ENCODE measurements at places on chromosomes 12 and 14.

DNA sequence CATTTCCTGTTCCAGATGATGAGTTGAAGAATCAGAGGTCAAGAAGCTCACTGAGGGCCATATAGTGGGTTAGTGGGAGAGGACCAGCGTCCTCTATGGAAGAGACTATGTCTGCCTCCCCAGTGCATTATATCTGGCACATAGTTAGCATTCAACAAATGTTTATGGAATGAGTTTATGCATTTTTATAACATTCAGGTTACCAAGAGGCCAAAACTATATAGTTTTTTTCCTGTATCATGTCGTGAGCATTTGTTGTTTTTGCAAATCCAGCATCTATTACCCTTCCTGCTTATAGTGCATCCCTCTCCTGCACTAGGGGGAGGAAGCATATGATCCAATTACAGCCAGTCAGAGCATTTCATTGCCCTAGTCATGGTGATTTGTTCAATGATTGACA, 60.6 kb downstream of the SUDS3 start:
- no peak for DNase-seq

GRCh38 chr14:105061428-105062047, 3.7 kb downstream of the GPR132 start:
- DNase-seq: no peak

GRCh38 chr14:96297000-96297399, 41.0 kb downstream of the BDKRB1 start:
- DNase-seq: peak; percentile 39

- peak; percentile 77 for DNase-seq
Observed at GRCh38 chr14:44316647-44317440, 190.2 kb downstream of the FSCB start.

- no peak for DNase-seq
Observed at GRCh38 chr14:65080960-65081747, 21.2 kb downstream of the MAX start.

DNA sequence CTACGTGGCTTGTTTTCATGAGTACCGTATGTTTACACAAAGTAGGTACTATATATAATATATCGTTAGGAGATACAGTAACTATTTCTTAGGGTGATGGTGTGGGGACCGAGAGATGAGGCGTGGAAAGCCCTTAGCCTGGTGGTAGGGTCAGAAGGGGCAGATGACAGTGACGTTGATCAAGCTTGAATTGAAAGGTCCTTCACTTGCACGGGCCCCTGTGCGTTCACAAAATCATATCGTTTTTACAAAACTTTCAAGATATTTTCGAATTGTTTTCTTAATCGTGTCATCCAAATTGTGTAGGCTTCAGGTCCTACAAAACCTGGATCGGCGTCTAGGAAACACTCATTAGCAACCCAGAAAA, 881 bp upstream of the SOS2 start:
- no peak for DNase-seq

GRCh38 chr12:103854372-103854973, 13.4 kb upstream of the NT5DC3 start:
- no peak for DNase-seq

DNA sequence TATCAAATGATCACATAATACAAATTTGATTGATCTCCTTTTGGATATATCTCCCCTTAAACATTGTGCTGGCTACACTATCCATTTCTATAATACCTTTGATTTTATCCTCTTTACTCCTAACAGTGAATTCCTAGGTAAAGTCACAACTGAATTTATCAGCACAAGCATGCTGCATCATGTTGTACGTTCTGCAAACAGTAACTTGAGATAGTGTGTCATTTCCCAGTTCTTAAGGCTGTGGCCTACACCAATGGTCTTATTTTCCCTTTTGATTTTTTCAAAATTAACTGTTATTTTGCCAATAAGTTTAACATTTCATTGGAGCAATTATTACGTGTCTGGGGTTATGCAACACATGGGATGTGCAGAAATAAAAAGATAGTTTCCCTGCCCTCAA, 24.8 kb downstream of the PRKCH start:
- DNase-seq: no peak

GRCh38 chr12:71854594-71854993, 15.0 kb downstream of the TBC1D15 start:
- no peak for DNase-seq

- DNase-seq: no peak
Observed at GRCh38 chr12:67916266-67916970, 72.8 kb upstream of the IFNG-AS1 start.

DNA sequence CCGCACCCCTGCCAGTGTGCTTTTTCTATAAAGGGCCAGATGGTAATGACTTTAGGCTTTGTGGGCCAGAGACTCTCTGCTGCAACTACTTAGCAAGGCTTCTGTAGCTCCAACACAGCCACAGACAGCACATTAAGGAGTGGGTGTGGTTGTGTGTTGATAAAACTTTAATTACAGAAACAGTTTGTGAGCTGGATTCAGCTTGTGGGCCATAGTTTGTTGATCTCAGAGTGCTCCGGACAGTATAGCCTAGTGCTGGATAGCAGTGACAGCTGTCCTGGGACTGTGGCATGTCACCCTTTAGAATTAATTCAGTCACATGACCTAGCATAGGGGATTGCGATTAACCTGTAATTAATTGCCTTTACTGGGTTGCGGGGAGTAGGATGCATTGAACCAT, 109.7 kb downstream of the ZNF664 start:
- DNase-seq: no peak

DNA sequence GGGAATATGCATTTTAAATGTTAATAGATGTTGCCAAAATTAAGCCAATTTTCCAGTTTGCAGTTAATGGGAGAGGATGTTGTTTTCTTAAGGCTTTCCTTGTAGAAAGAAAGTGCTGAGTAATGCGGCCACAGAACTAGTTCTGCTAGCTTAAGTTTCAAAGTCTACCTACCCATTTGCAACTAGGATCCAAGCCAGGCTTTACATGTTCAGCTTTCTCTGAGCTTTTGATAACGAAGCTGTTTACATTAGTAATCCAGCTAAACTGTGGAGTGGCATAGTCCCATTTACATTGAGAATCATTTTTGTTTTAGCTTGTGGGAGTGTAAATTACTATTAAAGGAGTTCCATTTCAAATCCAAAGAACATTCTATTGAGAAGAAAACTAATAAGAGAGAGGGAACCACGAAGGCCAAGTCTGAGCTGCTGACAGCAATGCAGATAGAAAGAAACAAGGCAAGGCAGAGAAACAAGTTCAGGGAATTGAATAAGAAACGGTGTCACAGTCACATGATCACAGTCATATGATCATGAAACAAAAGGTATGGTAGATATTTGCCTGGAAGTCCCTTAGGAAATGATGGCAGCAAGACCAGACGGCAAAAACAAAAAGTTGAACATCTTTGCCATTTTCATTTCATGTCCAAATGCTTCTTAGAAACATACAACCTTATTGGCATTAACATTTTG, 274.9 kb downstream of the PAWR start:
- DNase-seq: peak; percentile 77

DNA sequence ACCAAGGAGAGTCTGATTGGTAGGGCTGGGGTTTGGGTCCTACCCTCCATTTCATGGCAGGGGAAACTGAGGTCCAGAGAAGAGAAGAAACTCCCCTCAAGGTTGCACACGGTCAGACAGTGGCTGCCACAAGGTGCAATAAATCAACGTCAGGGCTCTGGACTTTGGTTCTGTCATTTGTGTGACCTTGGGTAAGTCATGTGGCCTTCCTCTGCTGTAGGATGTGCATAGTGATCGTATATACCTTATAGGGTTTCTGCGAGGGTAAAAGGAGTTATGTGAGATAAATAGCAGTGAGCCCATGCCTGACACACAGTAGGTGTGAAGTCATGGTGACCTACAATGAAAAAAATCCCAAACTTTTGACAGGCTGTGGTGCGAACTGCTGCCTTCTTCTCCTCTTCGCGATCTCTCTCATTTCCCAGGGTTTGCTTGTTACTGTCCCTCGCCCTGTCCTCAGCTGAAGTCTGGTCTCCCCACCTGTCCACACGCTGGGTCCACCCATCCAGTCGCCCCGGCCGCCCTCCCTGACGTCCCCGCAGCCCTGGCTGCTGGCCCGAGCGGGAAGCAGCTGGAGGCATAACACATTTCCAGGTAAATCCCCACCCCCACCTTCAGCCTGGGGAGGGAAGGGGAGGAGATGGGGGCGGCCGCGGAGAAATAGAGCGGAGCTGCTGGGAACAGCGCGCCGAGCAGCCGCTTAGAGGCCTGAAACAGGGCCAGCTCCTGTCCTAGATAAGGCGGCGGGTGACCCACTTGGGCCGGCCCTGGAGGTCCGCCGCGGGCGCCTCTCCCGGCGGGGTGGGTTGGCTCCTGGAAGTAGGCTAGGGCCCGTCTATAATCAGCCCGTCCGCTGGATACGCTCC, 1.8 kb upstream of the FAM222A start:
- DNase-seq: no peak

DNA sequence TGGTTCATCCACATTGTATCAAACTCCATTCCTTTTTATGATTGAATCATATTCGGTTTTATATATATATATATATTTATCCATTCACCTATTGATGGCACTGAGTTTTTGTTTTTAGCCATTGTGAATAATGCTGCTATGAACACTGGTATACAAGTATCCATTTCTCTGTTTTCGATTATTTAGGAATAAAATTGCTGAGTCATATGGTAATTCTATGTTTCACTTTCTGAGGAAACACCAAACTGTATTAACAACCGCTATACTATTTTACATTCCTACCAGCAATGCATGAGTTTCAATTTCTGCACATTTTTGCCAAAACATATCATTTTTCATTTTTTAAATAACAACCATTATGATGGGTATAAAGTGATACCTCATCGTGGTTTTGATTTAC, 104.7 kb downstream of the C12orf42 start:
- no peak for DNase-seq

All from T47D (cell line).